Lower lobe of right lung (tissue), 2 donors: ENCODE measurements at places on chromosomes 4 and X. TPM values are rescaled to one million over a fixed set of nuclear protein-coding genes. Genes with fewer than 3 reads are reported as not detected.
A peak's percentile ranks its signal among the peaks of the same experiment; 100 is the strongest.

- H3K4me3 ChIP-seq = no peak overlapping the region
- H3K4me1 ChIP-seq = peaks cover 38% of the 10 kb centered on the region
- DNase-seq = no peak
- no peaks in the 10 kb centered on the region for H3K27me3 ChIP-seq
- no peak overlapping the region for H3K27ac ChIP-seq
- no peaks in the 10 kb centered on the region for H3K36me3 ChIP-seq
Observed at GRCh38 chr4:74095886-74096264, 3.1 kb downstream of the CXCL2 start.

Gene ASB9
- 6.0 TPM for total RNA-seq

Gene NUP62CL
- total RNA-seq = 1.4 TPM

Gene UGT2B11
- total RNA-seq = not detected

DNA sequence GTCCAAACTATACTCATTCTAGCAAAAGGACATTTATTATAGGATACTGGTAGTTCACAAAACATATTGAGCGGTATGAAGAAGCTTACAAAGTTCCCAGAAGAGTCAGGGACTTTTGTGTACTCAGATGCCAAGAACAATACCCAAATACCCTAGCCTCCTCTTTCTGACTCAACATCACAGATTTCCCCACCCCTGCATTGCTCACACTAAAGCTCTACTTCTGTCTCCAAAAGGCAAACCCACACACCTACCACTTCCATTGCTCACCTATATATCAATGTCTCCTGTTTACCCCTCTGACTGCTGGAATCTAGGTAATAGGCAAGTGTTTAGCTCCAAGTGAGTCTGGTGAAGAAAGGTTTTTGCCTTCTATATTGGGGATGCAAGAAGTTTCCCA, 100.7 kb upstream of the HCCS start:
- no peaks in the 10 kb centered on the region for H3K27me3 ChIP-seq
- H3K27ac ChIP-seq = no peak overlapping the region
- H3K36me3 ChIP-seq = no peaks in the 10 kb centered on the region
- H3K4me3 ChIP-seq = no peak overlapping the region
- DNase-seq = no peak
- H3K4me1 ChIP-seq = no peaks in the 10 kb centered on the region

Gene CDKN2AIP
- total RNA-seq = 15.4 TPM

DNA sequence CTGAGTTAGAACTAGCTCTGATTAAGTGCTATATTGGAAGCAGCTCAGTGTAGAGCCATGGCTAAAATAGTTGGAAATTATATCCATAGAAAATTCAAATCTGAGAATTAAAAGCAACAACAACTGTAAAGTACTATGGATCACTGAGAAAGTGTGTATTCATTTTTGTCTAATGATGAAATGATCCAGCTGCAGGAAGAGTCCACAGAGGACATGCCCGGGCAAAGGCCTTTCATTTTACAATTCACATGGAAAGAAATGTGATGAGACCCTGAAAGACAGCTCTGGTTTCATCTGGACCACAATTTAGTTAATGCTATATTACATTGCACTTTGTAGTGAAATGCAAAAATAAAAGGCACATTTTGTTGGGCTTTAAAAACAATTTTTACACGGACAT, 196.8 kb upstream of the FAT1 start:
- H3K36me3 ChIP-seq = no peaks in the 10 kb centered on the region
- no peak overlapping the region for H3K4me3 ChIP-seq
- H3K27me3 ChIP-seq = no peaks in the 10 kb centered on the region
- H3K27ac ChIP-seq = no peak overlapping the region
- DNase-seq = no peak
- H3K4me1 ChIP-seq = no peaks in the 10 kb centered on the region

- H3K27ac ChIP-seq = peak overlapping the region; percentile 79
- no peaks in the 10 kb centered on the region for H3K27me3 ChIP-seq
- H3K4me3 ChIP-seq = no peak overlapping the region
- H3K4me1 ChIP-seq = peaks cover 34% of the 10 kb centered on the region
- DNase-seq = peak; percentile 66
Observed at GRCh38 chr4:76704133-76704881, 193.6 kb downstream of the SOWAHB start.

GRCh38 chr4:105356194-105356593, 117.7 kb downstream of the PPA2 start:
- H3K4me1 ChIP-seq = no peaks in the 10 kb centered on the region
- DNase-seq = no peak
- no peaks in the 10 kb centered on the region for H3K36me3 ChIP-seq
- H3K4me3 ChIP-seq = no peak overlapping the region
- H3K27ac ChIP-seq = no peak overlapping the region

DNA sequence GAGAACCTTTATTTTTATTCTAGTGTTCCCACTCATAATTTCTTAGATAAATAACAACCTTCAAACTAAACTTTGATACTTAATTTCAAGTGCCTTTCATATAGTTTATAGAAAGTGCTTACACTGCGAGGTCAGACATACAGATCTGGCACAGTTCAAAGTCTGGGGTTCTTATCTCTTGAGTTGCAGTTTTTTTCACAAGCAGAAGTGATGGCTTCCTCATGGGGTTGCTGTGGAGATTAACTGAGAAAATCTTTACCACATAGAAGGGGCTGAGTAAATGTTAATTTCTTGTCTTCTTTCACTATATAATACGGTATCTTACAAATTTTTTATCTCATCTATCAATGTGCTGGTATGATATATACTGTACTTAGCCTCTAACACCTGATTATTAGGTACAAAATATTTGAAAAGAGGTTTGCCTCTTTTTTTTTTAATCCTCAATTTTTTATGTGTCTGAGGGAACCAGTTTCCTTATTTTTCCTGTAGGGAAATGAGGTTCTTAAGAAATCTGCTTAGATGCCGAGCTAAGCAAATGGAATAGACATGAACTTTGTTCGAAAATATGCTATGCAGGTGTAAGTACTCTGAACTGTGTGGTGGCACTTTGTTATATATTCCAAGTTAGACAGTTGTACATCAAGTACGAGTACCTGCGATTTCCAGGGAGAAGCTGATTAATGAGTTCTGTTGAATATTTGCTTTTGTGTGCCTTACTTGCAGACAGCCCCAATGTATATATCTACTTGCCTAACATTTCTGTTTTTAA, 3.3 kb downstream of the ING2 start:
- DNase-seq = no peak
- peaks cover 12% of the 10 kb centered on the region for H3K36me3 ChIP-seq
- no peak overlapping the region for H3K27ac ChIP-seq
- no peaks in the 10 kb centered on the region for H3K27me3 ChIP-seq
- peaks cover 29% of the 10 kb centered on the region for H3K4me1 ChIP-seq
- H3K4me3 ChIP-seq = no peak overlapping the region

Gene PCDH19
- 0.27 TPM for total RNA-seq

DNA sequence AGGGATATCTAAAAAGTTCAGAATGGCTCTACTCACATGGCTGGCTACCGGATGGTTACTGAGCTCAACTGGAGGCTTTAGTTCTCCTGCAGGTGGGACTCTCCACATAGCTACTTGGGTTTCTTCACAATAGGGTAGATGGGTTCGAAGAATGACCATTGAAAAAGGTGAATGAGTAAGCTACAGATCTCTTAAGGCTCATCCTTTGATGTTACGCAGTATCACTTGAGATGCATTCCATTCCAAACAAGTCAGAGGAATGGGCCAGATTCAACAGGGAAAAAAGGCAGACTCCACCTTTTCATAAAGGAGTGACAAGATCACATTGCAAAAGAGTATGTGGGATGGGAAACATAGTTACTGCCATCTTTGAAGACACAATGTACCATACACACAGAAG, 52.6 kb downstream of the DDX53 start:
- no peaks in the 10 kb centered on the region for H3K27me3 ChIP-seq
- no peak overlapping the region for H3K4me3 ChIP-seq
- DNase-seq = no peak
- H3K27ac ChIP-seq = no peak overlapping the region

- H3K36me3 ChIP-seq = no peaks in the 10 kb centered on the region
- no peak overlapping the region for H3K4me3 ChIP-seq
- no peaks in the 10 kb centered on the region for H3K27me3 ChIP-seq
- H3K27ac ChIP-seq = no peak overlapping the region
Observed at GRCh38 chrX:22748093-22748999, 251.4 kb upstream of the DDX53 start.

DNA sequence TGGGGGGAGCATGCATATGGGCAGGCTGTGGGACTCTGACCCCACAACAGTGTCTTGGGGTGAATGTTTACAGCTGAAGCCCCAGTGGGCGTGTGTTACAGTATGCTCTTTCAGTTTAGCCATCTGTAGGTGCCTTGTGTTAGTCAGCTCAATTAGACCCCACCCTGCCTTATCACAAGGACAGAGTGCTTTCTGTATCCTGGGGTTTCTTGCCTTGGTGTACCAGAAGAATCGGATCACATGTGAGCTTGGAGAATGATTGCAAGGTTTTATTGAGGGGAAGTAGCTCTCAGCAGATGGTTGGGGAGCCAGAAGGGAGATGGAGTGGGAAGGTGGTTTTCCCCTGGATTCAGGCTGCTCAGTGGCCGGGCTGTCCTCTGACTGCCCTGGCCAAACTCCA, 27.3 kb downstream of the SH3BGRL start:
- no peak overlapping the region for H3K27ac ChIP-seq
- H3K4me3 ChIP-seq = no peak overlapping the region
- no peaks in the 10 kb centered on the region for H3K4me1 ChIP-seq

Gene ADAMTS3
- 1.1 TPM for total RNA-seq

- no peak overlapping the region for H3K27ac ChIP-seq
- H3K4me3 ChIP-seq = no peak overlapping the region
- H3K27me3 ChIP-seq = no peaks in the 10 kb centered on the region
- no peaks in the 10 kb centered on the region for H3K4me1 ChIP-seq
Observed at GRCh38 chr4:85522277-85522676, 47.3 kb downstream of the ARHGAP24 start.

DNA sequence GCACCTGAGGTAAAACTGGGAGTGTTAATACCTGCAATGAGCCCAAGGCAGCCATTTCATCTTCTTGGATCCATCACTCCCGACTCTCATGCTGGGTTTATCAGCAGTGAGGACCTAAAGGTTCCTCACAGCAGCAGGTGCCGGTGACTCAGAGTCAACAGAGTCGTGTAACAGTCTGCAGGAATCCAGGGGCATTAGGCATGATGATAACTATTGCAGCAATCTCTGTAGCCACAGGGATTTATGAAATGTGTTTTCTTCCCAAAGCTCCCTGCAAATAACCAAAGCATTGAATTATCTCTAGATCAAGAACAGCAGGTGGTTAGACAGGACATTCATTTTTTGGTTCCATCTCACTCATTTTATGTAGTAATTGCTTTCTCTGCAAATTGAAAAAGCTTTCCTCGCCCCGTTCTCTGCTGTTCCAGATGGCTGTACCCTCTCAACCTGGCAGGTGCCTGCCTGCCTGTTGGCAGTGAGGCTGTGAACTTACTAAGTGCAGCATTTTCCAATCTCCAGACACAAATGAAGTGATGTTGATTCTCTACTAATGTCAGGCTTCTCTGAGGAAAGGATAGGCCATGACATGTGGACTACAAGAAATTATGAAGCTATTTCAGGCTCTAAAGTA, 48.1 kb upstream of the TSPAN7 start:
- H3K36me3 ChIP-seq = no peaks in the 10 kb centered on the region
- no peaks in the 10 kb centered on the region for H3K4me1 ChIP-seq
- H3K27ac ChIP-seq = no peak overlapping the region
- no peak for DNase-seq

DNA sequence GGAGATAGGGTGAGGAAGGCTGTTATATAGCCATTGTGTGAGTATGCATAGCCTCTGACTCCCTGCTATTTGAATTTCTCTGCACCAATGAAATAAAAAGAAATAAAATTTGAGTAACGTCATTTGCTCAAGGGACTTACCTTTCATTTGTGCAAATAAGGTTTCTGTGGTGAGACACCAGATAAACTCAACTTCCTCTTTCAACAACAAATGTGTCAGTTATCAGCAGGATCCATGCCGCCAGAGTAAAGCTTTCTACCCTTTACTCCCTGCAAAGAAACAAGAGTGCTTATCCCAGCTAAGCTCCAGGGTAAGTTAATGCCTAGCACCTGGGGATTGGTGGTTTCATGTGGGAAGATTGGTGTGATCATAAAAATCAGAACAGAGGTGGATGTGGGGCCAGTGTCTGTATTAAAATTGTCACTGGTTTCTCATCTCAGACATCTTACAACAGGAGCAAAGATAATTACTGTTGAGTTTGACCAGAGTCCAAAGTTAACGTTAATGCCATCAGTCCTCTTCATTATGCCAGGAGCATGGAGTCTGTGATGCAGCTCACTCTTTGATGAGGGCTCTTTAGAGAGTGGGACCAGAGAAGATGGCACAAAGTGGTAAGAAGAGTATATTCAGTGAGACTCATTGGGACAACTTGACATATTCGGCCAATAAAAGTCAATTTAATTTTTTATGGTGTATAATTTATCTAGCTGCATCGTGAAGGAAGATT, at the start of gene P2RY10:
TSS of gene P2RY10 (plus strand) at position 206 of the 727 bp plus-strand sequence. CDS start 15,130 bp downstream, outside the sequence.
- peak within 1 kb of the TSS; percentile 14 for H3K4me3 ChIP-seq
- peak within 1 kb of the TSS; percentile 18 for H3K27ac ChIP-seq
- no peak for DNase-seq
- H3K36me3 ChIP-seq = no peaks in the 10 kb centered on the region
- H3K27me3 ChIP-seq = no peaks in the 10 kb centered on the region

DNA sequence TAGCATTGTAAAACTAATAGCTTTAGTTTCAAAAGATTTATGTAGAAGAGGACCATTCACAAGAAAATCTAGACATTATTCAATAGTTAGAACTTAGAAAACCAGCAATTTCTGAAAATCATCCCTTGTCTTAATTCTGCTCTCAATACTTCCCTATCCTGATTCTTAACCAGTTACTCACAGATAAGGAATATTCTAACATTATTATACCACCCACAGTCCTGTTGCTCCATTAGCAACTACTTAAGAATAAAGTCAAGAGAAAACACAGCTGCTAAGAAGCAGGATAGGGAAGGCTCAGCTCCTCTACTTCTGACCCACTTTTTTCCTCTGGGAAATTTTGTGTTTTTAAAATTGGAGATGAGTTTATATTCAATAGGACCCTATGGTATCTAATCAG, 47.7 kb downstream of the PHKA1 start:
- H3K4me1 ChIP-seq = no peaks in the 10 kb centered on the region
- DNase-seq = no peak
- H3K27me3 ChIP-seq = no peaks in the 10 kb centered on the region
- H3K4me3 ChIP-seq = no peak overlapping the region

Gene PITX2
- not detected for total RNA-seq

- H3K27me3 ChIP-seq = no peaks in the 10 kb centered on the region
- H3K4me3 ChIP-seq = no peak overlapping the region
- H3K27ac ChIP-seq = no peak overlapping the region
- H3K4me1 ChIP-seq = no peaks in the 10 kb centered on the region
- DNase-seq = no peak
Observed at GRCh38 chr4:186449954-186450353, 105.4 kb downstream of the MTNR1A start.

GRCh38 chr4:144582105-144582850, 63.7 kb upstream of the HHIP start:
- DNase-seq = no peak
- H3K4me1 ChIP-seq = no peaks in the 10 kb centered on the region
- H3K36me3 ChIP-seq = no peaks in the 10 kb centered on the region
- no peak overlapping the region for H3K27ac ChIP-seq
- no peak overlapping the region for H3K4me3 ChIP-seq
- H3K27me3 ChIP-seq = no peaks in the 10 kb centered on the region
